ENCODE measurements at places on chromosomes 3 and 15. TPM values are rescaled to one million over a fixed set of nuclear protein-coding genes. Genes with fewer than 3 reads are reported as not detected.

The GPR149 gene
- not detected for total RNA-seq

The CPB1 gene
- total RNA-seq = not detected

The RUBCN gene
- 15.1 TPM for total RNA-seq

GRCh38 chr3:5565026-5565425 lies 377.5 kb downstream of the EDEM1 start:
- no peak for DNase-seq

DNA sequence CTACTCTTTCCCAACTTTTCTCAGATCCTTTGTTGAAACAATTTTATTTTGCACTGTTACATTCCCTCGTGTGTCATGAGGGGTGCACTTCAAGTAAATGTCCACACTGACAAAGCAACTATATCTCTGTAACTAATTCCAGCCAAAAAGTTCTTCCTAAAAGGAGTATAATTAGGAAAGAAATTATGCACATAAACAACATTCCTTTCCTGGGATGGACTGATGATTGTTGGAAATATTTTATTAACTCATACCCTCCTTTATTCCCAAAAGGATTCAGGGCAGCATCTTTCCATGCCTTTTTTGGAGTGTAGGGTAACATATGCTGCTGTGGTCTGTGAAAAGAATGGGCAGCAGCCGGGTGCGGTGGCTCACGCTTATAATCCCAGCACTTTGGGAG lies 426.1 kb upstream of the THBS1 start:
- DNase-seq = no peak
